ENCODE measurements at places on chromosomes 4 and X.

DNA sequence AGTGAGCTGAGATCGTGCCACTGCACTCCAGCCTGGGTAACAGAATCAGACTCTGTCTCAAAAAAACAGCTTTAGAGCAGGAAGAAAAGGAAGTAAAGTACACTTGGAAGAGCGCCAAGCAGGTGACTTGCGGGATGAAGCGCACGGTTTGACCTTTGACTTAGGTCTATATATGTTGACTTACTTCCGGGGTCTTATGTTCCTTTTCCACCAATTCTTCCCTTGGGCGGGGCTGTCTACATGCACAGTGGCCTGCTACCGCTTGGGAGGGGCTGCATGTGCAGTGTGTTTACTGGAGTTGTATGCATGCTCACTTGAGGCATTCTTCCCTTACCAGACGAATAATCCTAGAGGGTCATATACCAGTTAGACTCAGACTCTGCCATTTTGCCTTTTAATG lies 108.6 kb downstream of the APOOL start:
- DNase-seq: no peak

GRCh38 chrX:127011629-127012028 lies 192.1 kb downstream of the PRR32 start:
- DNase-seq: no peak

- no peak for DNase-seq
Measured at GRCh38 chrX:40385256-40385655, 195.5 kb upstream of the ATP6AP2 start.

DNA sequence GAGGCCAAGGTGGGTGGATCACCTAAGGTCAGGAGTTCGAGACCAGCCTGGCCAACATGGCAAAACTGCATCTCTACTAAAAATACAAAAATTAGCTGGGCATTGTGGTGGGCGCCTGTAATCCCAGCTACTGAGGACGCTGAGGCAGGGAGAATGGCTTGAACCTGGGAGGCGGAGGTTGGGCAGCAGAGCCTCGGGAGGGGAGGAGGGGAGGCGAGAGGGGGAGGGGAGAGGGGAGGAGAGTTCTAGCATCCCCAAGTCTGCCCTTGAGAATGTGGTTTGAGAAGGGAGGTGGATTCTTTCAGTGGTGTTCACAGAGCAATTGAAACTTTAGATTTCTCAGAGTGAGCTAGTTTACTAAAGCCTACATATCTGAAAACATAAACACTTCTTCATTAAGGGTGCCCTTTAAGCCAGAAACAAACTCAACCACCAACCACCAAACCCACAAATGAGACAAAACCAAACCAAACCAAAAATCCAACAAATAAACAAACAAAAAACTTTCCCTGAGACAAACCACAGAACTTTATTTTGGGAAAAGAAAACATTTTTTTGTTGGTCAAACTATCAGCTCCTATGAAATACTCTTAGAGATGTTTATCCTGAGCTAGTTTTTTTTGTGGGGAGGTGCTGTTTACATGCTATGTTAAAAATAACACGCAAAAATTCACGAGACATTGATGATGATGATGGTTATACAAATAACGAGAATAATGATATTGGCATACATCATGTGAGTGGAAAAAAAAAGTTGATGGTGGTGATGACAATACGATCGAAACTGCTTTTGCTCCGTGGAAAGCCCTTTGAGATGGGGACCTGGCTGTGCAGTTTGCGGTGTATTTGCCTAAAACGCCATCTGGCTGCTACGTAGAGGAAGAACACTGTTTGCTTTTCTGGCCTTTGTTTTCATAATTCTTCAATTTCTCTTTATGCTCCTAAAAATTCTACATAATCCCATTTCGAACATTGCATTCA lies 98.2 kb upstream of the PRKX start:
- DNase-seq: peak; percentile 2

- DNase-seq: no peak
Measured at GRCh38 chr4:183397741-183398297, 46.6 kb upstream of the CDKN2AIP start.

GRCh38 chrX:24846550-24847150 lies 152.9 kb downstream of the POLA1 start:
- no peak for DNase-seq

DNA sequence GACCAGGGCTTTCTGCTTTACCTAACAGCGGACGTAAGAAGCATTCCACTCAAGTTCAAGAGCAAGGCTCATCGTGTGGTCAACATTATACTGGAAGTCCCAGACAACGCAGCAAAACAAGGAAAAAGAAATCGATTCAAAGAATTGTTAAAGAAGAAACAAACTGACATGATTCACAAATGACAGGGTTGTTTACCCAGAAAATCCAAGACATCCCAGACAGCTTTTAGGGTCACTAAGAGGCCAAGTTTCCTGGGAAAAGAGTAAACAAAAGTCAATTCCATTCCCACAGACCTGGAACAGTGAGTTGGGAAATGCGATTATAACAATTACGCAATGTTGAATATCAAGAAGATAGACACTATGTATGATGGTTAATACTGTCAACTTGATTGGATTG lies 21.5 kb upstream of the HTRA3 start:
- DNase-seq: no peak

- DNase-seq: no peak
Measured at GRCh38 chr4:181525634-181526033, 717.6 kb upstream of the TENM3 start.

GRCh38 chr4:46844325-46844917 lies 64.6 kb downstream of the COX7B2 start:
- DNase-seq: no peak

GRCh38 chr4:137532869-137533236 lies 559 bp upstream of the PCDH18 start:
- no peak for DNase-seq

DNA sequence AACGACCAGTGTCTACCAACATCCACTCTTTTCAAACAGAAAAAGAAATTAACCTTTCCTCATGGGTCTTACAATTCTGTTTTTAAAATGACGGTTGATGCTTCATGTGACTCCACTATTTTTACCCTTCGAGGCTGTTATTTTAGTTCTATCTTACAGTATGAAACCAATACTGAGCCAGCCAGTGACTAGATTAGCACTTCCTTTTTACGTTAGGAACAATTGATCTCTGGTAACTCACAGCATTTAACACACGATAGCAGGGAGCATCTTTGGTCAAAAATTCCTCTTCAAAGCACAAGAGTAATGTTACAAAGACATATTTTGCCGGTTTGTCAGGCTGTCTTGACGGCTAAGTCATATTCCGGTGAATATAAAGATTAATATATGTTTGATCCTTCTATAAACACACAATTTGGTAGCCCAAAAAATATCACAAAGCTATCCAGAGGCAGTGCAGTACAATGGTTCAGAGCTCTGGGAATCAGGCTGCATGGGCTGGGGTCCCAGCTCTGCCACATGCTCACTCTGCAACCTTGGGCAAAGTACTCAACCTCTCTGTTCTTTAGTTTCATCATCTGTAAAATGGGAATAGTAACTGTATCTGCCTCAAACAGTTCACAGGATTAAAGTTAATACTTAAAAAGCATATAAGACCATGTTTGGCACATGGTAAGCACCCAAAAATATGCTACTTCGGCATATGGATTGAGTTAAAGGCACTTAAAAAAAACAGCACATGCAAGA lies 62.9 kb upstream of the TXK start:
- DNase-seq: no peak

DNA sequence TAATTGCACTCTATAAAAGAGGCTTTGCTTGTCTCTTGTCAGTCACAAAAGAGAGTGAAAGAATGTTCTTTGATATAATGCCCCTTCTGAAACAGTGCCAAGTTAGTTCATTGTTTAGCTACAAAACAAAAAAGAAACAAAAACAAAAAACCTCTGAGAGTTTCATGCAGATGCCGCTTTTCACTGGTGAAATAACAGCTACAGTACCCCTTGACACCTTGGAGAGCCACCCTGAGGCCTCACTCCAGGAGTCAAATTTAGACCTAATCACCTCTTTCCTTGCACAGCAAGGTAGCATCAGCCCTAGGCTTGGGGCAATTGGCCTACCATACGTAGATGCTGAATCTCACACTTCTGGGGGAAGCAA lies 185.2 kb downstream of the UNC5C start:
- no peak for DNase-seq

DNA sequence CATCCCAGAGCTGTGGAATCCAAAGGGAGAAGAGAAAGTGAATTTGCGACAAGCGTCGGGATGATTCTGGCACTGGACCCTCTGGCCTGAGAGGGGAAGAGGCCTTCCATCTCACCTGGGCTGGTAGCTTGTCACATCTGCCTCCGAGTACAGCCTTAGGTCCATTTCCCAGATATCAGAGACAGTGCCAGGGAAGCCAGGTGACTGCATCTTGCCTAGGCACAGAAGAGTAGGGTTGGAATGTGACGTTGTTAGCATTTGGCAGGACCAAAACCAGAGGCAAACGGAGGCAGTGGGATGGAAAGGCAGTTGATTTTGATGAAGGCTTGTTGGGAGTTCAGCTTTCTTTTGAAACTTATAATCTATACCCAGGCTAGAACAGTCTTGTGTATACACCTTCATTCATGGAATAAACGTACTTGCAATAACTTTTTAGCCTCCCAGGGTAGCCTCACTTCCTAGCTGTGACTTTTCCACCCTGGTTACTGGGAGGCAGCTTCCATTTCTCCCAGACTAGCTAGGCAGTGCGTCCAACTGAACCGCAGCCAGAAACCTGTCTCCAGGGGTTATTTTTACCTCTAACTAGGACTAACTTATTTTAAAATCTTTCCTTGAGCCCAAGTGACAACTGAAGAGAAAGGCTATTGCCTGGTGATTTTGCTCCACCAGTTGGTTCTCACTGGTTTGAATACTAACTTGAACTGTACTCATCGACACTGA lies 5.9 kb downstream of the SOD3 start:
- DNase-seq: no peak

- no peak for DNase-seq
Measured at GRCh38 chr4:73213916-73214653, 44.5 kb downstream of the ANKRD17 start.

- DNase-seq: no peak
Measured at GRCh38 chr4:111404673-111405072, 740.6 kb upstream of the FAM241A start.

DNA sequence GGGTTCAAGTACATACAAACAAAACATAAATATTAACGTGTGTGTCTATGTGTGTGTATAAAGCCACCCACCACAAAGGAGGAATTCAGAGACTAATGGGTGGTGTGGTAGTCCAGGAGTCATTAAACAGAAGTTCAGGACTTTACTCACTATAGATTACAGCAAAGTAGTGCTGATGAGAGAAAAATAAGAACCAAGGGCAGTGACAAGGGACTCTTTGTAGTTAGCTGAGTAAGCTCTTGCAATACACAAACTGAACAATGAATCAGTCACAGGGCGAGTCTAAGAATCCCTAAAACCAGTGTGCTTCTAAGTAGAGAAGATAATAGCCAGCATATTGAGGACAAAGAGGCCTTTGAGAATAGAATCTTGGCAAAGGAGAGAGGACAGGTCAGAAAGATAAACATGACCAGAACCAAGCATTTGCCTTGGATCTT lies 232.4 kb downstream of the PPP3CA start:
- no peak for DNase-seq

GRCh38 chrX:119105826-119106225 lies 21.8 kb downstream of the KIAA1210 start:
- no peak for DNase-seq

GRCh38 chr4:56475917-56476316 lies 8.5 kb downstream of the SRP72 start:
- no peak for DNase-seq

DNA sequence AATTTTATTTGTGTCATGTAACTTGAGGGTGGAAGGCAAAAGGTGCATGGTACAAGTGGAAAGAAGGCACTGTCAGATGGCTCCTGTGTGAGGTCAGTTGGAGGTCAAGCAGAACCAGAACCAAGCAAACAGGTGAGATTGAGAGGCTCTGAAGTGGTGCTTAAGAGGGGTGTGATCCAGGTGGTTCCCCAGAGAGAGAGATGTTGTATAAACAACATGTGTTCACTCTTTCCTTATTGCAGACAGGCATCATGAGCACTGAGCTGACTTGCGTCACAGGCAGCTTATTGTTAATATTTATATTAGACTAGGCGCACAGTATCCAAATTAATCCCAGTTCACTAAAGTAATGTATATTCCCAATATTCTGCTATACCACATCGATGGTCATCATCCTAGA lies 56.8 kb downstream of the CXCL13 start:
- no peak for DNase-seq

DNA sequence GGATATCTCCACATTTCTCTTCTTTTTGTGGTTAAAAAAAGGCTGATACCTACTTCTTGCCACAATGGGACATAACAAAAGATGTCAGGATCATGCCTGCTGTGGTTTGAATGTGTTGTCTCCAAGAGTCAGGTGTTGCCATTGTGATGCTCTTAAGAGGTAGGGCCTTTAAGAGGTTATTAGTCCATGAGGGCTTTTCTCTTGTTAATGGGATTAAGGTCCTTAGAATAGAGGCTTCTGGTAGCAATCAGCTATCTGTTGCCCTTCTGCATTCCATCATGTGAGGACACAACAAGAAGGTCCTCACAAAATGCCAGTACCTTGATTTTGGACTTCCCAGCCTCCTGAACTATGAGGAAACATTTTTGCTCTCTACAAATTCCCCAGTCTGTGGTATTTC lies 191.4 kb downstream of the GBA3 start:
- no peak for DNase-seq

- no peak for DNase-seq
Measured at GRCh38 chrX:97290199-97290598, 406.5 kb downstream of the RPA4 start.

DNA sequence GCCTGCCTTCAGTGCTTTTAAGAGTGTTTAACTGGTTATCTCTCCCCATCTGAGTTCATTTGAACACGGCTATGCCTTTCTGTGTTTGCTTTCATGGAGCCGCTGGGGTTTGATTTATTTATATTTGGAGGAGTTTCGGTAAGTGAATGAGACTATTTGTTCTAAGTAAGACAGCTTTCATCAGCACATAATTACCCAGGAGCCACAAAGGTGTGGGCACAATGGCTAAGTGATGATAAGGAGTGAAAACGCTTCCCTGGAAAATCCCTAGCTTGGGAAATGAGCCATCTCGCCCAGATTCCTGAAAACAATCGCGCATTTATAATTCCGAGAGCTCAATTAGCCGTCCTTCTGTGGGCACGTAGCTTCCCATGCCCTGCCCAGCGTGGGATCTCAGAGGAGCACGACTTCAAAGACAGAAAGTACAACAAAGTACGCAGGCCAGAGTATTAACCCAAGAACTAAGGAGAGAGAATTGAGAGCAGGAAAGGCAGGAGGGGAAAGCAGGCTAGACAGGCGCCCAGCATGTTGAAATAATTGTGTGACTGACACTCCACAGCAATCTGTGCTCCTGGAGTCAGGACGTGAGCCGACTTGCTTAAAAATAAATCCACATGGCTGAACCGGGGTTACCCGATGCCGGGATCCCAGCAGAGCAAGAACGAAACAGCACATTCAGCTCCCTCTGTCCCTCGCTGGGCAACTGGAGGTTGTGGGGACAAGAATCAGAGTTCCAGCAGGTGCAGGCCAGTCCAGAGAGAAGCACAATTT lies 99.0 kb downstream of the DHRSX start:
- DNase-seq: no peak

GRCh38 chrX:149648932-149649331 lies 17.3 kb upstream of the TMEM185A start:
- no peak for DNase-seq

All from stimulated activated CD8-positive, alpha-beta memory T cell treated with anti-CD3 and anti-CD28 coated beads, Interleukin-4, amount 100 ng/mL, for 4 hours (primary cell).